ENCODE measurements at places on chromosomes 16 and 17.

DNA sequence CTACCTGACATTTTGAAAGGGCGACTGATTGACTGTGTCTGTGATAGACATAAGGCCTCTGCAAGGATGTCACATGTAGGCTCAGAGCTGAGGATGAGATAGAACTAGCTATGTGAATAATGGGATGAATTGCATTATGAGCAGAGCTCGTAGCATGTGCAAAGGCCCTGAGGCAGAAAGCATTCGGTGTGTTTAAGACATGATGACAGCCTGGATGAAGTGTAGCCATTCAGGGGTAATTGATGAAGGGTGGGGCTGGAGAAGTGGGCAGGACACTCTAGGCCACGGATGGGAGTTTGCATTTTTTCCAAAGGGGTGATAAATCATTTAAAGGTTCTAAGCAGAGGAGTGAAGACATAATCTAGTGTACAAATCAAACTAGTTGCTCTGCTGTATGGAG is 62.6 kb downstream of the USP43 start:
- DNase-seq: no peak

GRCh38 chr17:77208856-77209255 is 68.1 kb downstream of the SEC14L1 start:
- no peak for DNase-seq

DNA sequence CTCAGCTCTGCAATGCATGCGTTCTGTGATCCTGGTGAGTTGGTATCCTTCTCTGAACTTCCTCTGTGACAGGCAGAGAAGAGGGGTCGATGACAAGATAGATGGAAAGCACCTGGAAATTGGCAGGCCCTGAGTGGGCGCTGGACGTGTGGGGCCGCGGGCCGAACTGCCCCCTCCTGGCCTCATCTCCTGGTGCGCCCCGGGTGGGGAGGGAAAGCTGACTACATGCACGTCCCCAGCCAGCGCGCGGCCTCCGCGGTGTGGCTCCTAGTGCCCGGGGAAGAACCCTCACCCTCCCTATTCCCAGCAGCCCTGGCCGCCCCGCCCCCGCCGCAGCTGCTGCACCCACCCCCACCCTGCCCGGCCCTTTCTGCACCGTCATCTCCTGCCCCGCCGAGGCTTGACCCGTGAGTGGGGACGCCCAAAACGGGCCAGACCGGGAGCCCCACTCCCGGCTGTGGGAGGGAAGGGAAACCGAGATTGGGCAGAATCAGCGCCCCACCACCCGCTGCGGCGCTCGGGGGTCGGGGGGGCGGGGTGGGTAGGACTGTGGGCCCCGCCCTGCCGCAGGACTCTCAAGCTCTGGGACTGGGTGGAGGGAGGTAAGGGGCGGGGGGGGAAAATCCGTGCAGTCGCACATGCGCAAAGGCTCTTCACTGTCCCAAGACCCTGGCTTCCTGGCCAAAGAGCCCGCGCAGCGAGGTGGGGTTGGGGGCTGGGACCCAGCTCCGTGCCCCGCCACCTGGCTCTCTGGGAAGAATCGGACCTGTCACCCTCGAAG is at the start of gene NOL3:
TSS of gene NOL3 (plus strand) at position 371 of the 781 bp plus-strand sequence.
- DNase-seq: peak; percentile 90

DNA sequence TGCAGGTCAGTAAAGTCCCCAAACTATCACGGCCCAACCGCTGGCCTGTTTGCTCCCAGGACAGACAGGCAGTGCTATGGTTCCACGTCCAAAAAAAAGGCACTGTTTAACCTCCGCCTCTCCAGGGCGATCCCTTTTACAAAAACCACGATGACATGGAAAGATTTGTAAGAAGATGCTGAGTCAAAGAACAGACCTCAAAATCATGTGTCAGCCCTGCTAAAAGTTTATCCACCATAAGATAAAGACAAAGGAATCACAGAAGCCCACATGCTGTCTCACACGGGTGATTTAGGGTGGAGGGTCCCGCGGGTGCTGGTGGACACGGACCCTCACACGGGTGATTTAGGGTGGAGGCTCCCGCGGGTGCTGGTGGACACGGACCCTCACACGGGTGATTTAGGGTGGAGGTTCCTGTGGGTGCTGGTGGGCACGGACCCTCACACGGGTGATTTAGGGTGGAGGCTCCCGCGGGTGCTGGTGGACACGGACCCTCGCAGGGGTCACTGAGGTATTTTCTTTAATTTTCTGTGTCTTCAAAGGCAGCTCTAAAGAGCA is 117.2 kb upstream of the METRNL start:
- peak; percentile 60 for DNase-seq

GRCh38 chr17:29881256-29881655 is 48.8 kb downstream of the SSH2 start:
- DNase-seq: no peak
